ENCODE measurements at places on chromosomes 12 and 14.

DNA sequence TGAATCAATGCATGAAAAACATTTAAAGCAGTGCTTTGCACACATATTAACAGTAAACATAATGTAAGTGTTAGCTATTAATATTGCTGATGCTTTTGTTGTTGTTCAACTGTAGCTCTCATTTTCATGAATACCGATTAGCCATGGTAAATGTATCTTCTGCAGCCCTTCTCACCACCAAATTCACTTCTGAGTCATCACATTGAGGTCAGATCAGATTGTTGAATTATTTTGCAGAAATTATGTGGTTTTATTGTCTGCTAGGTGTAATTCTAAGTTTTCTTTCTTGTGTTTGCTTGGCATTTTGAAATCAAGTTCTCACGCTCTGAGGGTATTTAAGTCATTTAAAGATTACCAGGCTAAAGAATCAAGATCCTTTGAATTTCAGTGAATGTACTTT is 74.6 kb downstream of the AKAP6 start:
- no peak for DNase-seq

DNA sequence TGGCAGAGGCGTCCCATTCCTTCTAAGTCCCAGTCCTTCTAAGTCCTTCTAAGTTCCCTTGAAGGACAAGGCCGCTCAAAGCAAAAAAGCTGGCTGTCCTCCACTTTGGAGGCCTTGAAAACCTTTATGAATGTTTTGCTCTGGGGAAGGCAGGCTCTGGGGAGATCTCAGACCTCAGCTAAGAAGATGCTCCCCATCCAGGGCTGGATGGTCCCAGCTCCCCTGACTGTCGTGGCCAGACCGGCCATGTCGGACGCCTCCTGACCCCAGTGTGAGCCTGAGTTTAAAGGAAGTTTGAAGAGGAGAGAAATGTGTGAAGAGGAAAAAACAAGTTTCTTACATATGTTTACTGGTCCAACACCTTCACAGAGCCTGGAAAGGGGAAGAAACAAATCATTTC is 5.9 kb downstream of the KRT84 start:
- DNase-seq: no peak

DNA sequence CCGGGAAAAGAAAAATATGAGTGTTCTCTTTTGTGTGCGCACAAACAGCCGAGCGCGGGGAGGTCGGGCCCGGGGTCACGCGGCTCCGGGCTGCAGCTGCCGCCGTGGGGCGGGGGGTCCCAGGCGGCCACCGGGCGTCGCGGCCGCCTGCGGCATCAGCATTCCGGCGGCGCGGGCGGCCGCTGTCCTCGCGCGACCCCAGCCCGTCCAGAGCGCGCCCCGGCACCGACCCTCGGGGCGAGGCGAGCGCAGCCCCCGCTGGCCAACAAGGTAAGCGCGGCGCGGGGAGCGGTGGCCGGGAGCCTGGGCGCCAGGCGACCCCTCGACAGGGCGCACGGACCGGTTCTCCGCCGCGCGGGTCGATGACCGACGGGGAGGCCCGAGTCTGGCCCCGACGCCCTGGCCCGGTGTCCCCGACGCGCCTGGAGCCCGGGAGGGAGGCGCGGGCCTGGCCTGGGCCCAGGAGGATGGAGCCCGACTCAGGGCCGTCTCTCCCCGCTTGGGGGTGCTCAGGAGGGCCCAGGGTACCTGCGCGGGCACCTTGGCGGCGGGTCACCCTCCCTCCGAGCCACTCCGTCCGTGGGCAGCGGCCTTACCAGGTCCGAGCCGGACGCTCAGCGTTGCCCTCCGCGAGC is 103.9 kb upstream of the DIO3 start:
- no peak for DNase-seq

DNA sequence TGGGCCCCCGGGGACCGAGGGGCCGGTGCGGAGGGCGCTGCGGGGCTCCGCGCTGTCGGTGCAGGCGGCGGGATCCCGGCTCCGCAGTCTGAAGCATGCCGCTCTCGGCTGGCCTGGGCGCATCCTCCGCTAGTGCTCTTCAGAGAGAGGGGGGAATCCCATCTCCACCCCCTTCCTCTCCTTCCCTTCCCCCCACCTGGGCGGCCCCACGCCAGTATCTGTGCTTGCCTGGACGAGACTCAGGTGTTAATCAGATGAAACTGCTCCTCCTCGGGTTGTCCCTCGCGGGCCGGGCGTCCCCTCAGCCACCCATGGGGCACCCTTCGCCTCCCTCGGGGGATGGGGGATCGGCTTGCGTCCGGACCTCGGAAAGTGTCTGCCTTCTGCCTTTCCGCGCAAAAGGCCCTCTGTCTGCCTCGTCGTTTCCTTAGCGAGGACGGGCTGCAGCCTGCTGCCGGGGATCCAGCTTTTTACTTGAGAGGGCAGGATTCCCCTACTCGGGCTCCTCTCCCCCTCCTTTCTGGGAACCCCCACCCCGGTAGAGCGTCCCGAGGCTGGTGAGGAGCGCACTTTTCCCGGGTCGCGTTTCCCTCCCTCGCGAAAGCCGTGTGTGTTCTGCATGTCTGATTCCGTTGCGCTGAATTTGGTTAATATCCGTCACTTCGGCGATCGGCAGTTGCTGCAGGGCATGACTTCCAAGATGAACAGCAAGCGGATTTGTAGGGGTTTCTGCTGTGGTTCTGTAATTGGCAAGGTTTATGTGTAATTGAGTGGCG is 1.1 kb downstream of the GPHN start:
- no peak for DNase-seq

GRCh38 chr12:65392491-65392890 is 114.0 kb downstream of the MSRB3 start:
- no peak for DNase-seq

GRCh38 chr12:17528394-17528793 is 561.6 kb downstream of the RERGL start:
- DNase-seq: no peak

GRCh38 chr12:70254225-70254624 is 11.0 kb downstream of the CNOT2 start:
- DNase-seq: no peak

- no peak for DNase-seq
These were observed 47.9 kb upstream of the MEG3 start for GRCh38 chr14:100777818-100778525.

GRCh38 chr12:103833095-103833775 is 7.8 kb downstream of the NT5DC3 start:
- DNase-seq: no peak

- DNase-seq: no peak
These were observed 253.9 kb upstream of the ARID2 start for GRCh38 chr12:45475594-45475993.

DNA sequence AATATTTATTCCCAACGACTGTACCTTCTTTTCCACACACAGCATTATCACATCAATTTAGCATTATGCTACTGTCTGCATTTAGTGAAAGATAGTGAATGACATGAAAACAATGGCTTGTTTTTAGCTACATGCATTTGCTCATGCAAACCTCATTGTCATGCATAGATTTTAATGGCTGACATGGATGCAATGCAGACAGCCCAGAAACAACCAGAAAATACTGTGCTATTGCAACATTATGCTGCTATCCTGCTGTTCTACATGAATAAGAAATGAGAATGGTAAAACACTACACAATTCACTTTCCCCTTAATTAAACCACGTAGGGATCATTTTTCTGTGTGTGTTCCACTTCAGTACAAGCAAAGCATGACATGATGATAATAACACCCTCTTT is 90.8 kb downstream of the LIN7A start:
- DNase-seq: no peak

DNA sequence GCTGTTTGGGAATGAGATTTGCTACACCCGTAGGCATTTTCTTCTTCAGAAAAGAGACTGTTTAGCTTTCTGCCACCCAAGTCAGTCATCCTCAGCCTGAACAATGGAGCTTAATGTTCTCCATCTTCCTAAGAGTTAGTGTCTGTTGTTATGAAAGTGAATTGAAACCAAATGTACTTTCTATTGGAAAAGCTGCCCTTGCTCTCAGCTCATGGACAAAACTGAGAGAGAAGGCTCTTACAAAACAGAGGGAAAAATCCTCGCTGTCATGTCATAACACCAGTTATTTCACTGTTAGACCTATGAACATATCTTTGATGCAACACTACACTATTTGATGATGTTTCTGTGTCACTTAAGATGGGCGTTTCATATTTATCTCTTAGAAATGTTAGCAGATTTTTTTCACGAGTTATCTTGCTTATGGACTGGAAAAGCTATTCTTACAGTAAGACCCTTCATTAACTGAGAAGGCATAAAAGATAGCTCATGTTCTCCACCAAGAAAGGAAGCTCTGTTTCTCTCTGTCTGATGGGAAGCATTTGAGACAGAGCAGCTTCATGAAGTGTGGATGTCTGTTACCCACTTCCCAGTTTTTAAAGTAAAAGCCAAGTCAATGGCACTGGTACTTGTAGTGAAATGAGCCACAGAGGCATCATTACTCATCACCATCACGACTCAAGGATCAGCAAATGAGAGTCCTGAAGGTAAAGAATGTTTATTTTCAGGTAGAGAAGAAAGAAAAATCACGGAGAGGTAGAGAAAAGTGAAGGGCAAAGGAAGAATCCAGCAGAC is 483.9 kb downstream of the ZFP36L1 start:
- no peak for DNase-seq

GRCh38 chr12:30999723-31000122 is 73.2 kb downstream of the TSPAN11 start:
- DNase-seq: no peak

GRCh38 chr14:22634233-22634900 is 9.8 kb downstream of the OR6J1 start:
- no peak for DNase-seq

- no peak for DNase-seq
These were observed 192.4 kb upstream of the GZMB start for GRCh38 chr14:24826390-24826789.

DNA sequence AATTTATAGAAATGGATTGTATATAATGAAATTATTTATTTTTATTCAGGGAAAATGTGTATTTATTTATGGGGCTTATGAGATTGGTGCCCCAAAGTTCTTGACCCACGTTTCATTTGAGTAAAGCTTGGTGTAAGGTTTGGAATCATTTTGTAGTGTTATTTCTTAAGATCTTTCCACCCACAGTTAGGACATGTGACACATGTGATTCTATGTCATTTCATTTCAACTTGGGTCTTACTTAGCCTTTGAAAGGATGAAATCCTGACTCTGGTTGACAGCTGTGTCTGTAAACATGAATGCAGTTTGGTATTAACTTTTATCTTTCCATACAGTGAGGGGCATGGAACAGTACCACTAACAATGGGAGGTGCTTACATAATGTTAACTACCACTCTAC is 51.7 kb downstream of the FLRT2 start:
- DNase-seq: no peak

DNA sequence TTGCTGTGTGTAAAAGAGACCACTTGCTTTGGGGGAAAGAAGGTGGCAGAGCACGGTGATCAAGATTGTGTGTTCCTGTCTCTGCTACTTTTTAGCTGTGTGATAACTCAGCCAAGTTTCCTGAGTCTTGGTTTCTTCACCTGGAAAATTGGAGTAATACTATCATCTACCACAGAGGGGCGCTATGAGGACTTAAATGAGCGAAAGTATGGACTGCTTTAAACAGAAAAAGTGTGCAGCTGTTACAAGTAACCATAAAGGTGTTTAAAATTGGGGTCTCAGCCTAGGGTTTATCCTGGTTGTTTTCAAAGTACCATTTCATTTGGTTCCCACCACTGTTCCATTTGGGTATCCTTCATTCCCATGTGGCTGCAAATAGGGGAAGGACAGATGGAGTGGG is 65.9 kb upstream of the WSCD2 start:
- DNase-seq: no peak

DNA sequence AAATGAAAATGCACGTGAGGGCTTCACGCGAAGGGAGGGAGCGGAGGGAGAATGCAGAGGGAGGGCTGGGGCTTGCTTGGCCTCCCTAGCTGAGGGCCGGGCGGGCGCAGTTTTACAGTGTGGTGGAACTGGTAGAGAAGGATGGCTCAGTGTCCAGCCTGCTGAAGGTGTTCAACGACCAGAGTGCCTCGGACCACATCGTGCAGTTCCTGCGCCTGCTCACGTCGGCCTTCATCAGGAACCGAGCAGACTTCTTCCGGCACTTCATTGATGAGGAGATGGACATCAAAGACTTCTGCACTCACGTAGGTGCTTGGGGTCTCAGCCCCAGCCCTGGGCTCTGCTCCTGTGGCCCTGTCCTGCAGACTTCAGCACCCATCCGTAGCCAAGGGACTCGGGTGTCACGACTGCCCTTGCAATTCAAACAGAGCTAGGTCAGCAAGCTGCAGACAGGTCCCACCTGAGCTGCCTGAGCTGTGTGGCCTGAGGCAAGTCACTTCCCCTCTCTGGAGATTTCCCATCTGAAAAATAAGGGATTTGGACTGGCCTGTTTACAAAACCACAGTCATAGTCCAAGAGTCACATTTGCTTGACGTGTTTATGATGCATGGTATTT is 18.4 kb downstream of the OTUB2 start:
- DNase-seq: no peak

DNA sequence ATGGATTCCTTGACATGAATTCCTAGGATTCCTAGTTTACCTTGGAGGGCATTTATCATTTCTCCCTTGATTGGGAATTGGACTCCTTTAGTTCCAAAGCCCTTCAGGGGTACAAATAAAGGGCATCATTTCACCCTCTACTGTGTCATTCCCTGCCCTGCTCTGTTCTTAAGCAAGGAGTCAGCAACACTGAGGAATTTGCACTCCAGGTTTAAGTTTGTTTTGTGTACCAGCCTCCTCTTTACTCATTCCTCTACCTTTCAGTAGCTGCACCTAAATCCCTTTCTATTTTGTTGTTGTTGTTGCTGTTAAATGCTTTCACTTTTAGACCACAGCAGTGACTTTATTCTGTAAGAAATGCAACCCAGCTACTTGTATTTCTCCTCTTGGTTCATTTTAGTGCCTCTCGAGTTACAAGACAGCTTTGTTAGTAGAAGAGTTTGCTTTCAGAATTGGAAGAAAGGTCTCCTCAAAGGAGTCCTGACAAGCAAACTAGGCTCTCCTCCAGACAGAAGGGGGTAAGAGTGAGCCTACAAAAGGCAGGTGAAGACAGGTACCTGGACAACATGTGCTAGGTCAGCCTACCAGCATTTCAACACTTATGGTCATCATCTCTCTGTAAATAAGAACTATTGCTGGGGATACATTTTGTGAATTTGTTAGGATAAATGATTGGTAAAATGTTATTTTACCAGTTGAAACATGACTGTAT is 90.0 kb downstream of the RMST start:
- DNase-seq: no peak

- no peak for DNase-seq
These were observed 1057.7 kb downstream of the VRK1 start for GRCh38 chr14:97854918-97855317.

DNA sequence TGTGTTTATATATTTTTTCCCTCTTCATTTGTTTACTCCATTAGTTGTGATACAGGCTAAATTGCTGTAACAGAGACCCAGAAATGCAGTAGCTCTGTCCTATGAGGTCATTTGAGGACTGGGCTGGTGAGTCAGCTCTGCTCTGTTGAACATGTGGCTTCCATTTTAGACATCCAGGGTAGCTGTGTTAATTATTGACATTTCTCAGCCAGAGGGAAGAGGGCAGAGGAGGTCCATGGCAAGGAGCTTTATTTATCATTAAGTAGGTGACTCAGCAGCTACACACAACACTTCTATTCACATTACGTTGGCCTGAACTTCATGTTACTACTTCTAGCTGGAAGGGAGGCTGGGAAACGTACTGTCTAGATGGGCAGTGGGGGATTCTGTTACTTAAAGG is 85.4 kb downstream of the PTCSC3 start:
- DNase-seq: no peak

- no peak for DNase-seq
These were observed 18.6 kb upstream of the MDM1 start for GRCh38 chr12:68350753-68351152.

GRCh38 chr12:94699801-94700200 is 49.4 kb upstream of the TMCC3 start:
- DNase-seq: no peak

Data from dorsolateral prefrontal cortex (tissue), 122 donors.